ENCODE measurements at places on chromosomes 16 and 17.

- peak; percentile 47 for DNase-seq
Observed at GRCh38 chr17:81601525-81602120, 35.3 kb downstream of the NPLOC4 start.

DNA sequence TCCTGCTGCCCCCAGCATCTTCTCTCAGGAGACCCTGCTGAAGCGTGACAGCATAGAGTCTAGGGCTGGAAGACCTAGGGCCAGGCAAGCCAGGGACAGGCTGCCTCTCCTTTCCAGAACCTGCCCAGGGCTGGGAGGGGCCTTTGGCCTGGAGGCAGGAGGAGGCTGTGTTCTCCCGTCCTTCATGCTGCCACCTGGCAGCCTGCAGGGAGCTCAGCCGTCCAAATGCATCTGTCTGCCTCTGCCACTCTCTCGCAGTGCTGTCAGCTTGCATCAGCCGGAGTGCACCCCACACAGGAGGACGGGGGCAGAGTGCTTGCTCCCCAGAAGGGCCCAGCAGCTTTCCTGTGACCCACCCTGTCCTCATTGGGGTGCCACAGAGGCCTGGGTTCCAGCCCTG lies 31.3 kb downstream of the ARHGAP23 start:
- DNase-seq = no peak

GRCh38 chr16:50153596-50154419 lies 702 bp downstream of the TENT4B start:
- DNase-seq = no peak

GRCh38 chr17:16940116-16940881 lies 31.6 kb downstream of the TNFRSF13B start:
- DNase-seq = no peak

GRCh38 chr16:65771707-65772106 lies 594.8 kb upstream of the CDH5 start:
- no peak for DNase-seq

- DNase-seq = no peak
Observed at GRCh38 chr17:45020354-45021138, 30.9 kb downstream of the DCAKD start.

DNA sequence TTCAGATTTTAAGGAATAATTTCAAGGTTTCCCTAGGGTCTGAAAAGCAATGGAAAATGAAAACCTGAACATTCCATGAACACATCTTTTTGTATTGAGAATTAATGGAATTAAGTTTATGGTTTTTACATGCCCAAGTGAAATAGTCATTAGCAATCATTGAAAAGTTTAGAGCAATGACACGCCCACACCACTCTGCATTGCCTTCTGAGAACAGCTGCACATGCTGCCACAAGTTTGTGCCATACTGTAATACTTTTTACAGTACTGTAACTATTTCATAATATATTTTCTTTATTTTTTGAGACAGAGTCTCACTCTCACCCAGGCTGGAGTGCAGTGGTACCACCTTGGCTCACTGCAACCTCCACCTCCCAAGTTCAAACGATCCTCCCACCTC lies 345.2 kb upstream of the PMFBP1 start:
- no peak for DNase-seq

DNA sequence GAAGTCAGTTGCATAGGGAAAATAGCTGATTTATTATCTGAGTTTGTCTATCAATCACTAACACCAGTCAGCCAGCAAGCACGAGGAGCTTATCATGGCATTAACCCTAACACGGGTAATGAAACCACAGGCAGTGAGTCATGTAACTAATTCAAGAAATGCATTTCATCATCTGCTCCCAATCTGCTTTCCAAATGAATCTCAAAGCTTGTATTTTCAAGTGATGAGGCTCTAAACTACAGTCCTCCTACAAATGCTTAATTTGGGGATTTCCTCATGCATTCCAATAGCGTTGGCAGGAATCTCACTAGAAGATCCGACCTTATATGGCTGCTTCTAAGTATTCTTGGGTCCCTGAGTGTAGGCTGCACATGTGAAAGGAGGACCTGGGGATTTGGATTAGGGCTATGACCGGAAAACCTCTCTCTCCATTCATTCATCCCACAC lies 118.4 kb upstream of the HSBP1 start:
- peak; percentile 88 for DNase-seq

- no peak for DNase-seq
Observed at GRCh38 chr17:49316258-49316570, 45.8 kb downstream of the ZNF652 start.

DNA sequence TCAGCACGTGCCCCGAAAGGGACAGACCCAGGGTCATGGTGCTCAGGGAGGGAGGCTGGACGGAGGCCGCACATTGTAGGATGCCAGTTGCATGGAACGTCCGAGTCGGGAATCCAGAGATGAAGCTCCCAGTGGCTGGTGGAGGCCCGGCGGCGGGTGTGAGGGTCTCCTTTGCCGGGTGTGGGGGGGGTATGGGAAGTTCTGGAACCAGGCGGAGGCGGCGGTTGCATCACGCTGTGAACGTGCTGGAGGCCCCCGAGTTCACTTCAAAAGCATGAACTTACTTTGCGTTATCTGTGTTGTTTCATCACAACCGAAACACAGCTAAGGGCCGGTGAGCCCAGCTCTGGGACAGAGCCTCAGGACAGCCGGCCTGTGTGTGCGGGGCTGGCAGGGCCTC lies 73.4 kb upstream of the GNG13 start:
- DNase-seq = no peak

GRCh38 chr16:78903237-78903636 lies 697.3 kb downstream of the MAF start:
- DNase-seq = no peak

- DNase-seq = no peak
Observed at GRCh38 chr17:81483862-81484194, 28.8 kb downstream of the ACTG1 start.

- DNase-seq = no peak
Observed at GRCh38 chr17:2995377-2995776, 68.0 kb downstream of the OR1D5 start.

DNA sequence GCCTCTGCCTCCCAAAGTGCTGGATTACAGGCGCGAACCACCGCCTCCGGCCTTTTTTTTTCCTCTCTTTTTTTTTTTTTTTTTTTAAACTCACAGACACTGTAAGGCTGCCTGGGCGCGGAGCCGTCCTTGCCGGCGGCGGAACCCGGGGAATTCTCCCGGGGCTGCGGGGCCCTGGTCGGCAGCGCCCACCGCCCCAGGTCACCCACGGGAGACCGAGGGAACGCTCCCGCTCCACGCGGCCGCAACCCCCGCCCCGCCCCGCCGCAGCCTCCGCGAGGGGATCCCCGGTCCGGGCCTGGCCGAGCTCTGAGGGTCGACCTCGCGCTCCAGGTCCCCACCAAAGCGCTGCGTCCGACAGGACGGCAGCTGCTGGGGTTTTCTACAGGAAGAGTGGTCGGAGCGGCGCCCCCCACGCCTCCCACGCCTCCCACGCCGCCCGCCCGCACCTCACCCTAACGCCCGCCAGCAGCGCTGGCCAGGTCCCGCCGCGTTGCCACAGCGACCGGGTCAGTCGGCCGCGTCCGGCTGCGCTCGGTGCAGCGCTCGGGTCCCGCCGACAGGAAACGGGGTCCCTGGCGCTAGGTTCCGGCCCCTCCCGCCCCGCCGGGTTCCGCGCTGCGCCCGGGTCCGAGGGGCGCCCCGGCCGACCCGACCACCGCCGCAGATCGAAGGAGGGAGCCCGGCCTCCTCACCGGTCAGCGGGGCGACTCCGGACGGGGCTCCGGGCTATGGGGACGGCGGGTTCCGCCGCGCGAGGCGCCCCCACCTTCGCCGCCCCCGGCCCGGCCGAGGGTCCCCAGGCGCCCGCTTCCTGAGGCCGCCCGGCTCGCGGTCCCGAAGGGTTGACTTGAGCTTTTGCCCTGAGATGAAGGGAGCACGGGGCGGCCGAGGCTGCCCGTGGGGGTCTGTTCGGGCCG lies at the start of gene CCDC57:
TSS of gene CCDC57 (minus strand) at position 512 of the 920 bp plus-strand sequence. CDS start 10,898 bp downstream, outside the sequence.
- DNase-seq = no peak

- no peak for DNase-seq
Observed at GRCh38 chr17:54102246-54102645, 279.5 kb downstream of the KIF2B start.

DNA sequence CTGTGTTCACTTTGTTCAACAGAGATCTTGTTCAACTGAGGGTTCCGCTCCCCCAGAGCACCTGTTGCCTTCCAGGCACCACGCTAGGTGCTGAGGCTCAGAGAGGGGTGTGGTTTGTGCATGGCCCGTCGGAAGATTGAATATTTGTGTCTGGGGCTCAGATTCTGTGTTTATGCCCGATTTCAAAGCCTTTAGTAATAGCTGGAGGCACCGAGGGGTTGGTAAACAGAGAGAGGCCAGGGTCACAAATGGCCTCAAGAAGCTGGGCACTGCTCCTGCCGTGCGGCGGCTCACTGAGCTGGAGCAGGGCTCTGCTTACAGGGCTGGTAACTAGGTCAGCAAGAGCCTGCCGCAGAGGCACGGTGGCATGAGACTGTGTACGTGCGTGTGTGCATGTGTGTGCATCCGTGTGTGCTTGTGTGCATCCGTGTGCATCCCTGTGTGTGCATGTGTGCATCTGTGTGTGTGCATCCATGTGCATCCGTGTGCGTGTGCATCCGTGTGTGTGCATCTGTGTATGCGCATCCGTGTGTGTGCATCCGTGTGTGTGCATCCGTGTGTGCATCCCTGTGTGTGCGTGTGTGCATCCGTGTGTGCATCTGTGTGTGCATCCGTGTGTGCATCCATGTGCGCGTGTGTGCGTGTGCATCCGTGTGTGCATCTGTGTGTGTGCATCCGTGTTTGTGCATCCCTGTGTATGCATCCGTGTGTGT lies 5.4 kb downstream of the ITGAE start:
- DNase-seq = no peak

GRCh38 chr16:11990702-11991390 lies 14.3 kb downstream of the SNX29 start:
- no peak for DNase-seq
